ENCODE measurements at places on chromosomes 1 and 21.

DNA sequence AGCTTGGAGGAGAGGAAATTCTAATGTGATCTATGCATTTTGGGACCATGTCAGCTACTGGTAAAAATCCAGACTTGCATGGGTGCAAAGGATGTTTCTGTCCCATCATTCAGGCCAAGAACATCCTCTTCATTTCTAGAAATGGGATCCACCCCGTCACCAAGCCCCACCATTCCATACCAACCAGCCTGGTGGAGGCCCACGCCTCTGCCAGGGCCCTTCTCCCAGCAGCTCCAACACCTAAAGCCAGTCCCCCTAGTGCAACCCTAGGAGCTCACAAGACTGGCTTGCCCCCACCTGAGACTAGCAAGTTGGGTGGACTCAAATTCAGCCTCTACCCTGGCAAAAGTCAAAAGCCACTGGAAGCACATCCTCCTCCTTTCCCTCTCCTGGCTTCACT, 1.9 kb downstream of the ARHGEF11 start:
- no peak for DNase-seq

GRCh38 chr1:215273838-215274516, 191.4 kb downstream of the KCNK2 start:
- DNase-seq: peak; percentile 85

DNA sequence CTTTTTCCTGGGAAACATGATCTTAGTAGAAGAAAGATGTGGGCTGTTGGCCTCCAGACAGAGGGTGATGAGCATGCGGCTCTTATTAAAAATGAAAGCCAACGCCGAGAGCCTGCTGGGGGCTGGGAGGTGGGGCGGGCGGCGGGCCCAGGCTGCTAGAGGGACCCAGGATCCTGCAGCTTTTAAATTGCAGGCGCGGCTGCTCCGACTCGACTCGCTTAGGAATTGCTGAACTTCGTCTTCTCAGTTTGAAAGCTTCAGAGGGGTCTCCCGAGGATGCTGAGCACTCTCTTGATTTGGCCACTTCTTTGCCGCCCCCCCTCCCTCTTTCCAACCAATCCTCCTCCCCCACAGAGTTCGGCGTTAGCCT, 1.2 kb downstream of the AGPAT3 start:
- DNase-seq: no peak

DNA sequence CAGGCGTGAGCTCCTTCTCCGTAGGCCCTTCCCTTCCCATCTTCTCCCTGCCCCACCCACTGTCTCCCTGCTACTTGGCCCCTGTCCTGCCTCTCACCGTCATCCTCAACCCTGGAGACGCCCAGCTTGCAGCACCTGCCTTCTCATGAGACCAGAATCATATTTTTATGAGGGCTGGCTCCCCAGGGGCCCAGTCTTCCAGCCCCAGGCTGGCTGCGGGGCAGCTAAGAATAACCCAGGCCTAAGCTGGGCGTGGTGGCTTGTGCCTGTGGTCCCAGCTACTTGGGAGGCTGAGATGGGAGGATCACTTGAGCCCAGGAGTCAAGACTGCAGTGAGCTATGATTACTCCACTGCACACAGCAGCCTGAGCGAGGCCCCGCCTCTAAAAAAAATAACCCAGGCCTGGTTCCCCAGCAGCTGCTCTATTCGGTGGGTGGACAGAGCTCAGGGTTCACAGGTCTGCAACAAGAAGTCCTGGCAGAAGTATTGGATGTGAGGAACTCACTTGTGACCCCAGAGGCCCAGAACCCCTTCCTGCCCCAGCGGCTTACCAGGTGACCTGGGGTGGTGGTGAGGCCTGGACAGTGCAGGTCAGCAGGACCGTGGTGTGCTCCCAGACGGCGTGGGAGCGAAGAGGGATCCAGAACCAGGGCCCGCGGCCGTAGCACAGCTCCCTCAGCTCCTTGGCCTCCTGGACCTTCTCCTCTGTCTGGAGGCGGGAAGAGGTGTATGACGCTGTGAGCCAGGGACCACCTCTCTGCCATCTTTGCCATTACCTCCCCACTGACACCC, 6.4 kb downstream of the MYOM3 start:
- DNase-seq: no peak

GRCh38 chr21:44884097-44884496, 10.6 kb upstream of the PTTG1IP start:
- DNase-seq: no peak

DNA sequence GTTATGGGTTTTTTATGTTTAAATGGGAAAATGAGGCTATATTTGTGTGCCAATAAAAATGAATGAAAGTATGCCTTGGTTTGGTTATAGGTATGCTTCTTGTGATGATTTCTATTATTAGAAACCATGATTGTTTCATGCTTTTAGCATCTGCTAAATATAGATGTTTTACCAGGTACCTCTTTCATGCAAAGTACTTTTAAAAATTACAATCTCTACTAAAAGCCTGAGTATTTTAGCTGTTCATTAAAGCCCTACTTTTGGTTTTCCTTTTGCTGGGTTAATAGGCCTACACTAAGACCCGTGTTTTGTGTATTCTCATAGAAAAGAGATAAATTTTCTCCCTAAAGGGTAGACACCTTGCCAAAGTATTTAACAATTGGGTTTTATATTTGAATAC, 32.0 kb downstream of the MTF2 start:
- no peak for DNase-seq

DNA sequence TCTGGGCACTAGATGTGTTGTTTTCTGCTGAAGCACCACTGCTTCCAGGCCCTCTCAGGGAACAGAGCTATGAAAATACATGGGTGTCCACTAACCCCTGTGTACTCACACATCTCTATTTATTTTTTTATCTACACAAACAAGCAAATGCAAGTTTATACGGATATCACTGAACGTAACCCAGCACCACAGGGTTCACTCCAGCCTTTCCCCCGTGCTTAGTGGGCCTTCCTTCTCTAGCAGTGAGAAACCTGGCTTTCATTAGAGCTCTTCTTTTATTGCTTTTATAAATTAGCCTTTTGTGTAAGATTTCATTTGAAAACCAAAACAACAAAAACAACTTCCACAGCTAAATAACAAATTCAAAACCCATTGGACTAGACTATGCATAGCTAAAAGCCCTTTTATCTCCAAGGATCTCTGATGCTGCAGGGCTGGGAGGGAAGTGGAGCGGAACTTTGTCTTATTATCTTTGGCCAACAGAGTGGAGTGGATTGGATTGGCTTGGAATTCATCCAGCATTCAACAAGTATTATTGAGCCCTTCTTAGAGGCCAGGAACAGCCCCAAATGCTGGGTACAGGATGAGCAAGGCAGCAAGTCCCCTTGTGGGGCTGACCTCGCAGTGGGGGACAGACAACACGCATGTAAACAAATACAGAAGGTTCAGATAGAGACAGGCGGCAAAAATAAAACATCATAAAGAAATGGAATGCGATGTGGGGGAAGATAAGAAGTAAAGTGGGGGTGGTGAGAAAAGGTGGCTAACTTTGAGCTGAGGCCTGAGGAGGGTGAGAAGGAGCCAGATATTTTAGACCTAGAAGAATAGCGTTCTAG, 371.8 kb upstream of the POU3F1 start:
- no peak for DNase-seq

- no peak for DNase-seq
Observed at GRCh38 chr1:179510038-179510437, 65.7 kb downstream of the NPHS2 start.

GRCh38 chr1:102627145-102627544, 481.2 kb downstream of the COL11A1 start:
- DNase-seq: no peak

DNA sequence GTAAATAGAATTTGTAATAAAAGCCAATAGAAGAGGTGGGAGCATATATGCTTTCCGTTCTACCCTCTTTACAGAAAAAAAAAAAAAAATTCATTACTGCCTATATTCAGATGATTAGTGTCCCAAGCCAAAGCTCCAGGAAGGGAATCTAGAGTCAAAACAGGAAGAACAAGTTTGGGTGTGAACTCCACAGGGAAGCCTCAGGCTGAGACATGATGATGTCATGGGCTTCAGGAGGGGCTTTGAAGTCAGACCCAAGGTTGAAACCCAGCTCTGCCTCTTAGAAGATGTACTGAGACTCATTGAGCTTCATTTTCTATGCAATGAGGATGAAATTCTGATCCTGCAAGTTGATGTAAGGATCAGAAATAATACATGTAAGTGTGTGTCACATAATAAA, 250.0 kb upstream of the ADGRL2 start:
- DNase-seq: no peak

GRCh38 chr1:206117151-206117948, at the start of gene AVPR1B:
Gene AVPR1B (minus strand): TSS chr1:206117388. CDS start chr1:206116890, 498 bp downstream.
- DNase-seq: peak; percentile 61

GRCh38 chr1:235401251-235401650, 34.0 kb downstream of the TBCE start:
- no peak for DNase-seq

- DNase-seq: no peak
Observed at GRCh38 chr1:88647749-88648415, 36.2 kb upstream of the PKN2 start.

- DNase-seq: no peak
Observed at GRCh38 chr1:228753786-228754360, 18.6 kb downstream of the RHOU start.

DNA sequence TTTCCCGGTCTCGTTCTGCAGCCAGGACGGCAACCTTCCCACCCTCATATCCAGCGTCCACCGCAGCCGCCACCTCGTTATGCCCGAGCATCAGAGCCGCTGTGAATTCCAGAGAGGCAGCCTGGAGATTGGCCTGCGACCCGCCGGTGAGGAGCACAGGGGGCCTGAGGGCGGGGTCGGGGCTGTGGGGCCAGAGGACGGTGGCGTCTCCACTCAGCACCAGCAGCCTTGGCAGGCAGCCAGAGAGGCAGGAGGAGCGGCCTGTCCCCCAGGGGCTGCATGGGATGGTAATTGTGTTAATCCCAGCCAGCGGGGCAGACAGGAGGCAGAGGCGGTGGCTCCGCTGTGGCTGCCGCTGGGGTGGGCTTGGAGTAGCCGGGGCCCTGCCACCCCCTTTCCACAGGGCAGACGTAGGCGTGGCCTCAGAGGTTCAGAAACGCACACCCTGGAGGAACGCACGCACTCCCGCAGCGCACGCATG, 12.1 kb downstream of the SAMD11 start:
- DNase-seq: no peak

GRCh38 chr21:32613436-32614043, 1.4 kb upstream of the CFAP298 start:
- DNase-seq: no peak

DNA sequence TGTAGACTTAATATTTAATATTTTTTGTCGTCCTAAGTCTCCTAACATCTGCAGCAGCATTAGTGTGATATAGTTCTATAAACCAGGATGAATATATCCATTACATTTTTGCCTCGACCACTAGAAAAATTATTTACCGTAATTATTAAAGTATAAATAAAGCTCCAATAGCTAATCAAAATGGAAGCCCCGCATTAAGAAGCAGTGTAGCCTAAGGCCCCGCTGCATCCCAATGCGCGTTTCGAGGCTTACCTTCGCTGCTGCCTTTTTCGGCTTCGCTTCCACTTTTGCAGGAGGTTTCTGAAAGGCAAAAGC, 891 bp downstream of the HMGN1 start:
- no peak for DNase-seq

DNA sequence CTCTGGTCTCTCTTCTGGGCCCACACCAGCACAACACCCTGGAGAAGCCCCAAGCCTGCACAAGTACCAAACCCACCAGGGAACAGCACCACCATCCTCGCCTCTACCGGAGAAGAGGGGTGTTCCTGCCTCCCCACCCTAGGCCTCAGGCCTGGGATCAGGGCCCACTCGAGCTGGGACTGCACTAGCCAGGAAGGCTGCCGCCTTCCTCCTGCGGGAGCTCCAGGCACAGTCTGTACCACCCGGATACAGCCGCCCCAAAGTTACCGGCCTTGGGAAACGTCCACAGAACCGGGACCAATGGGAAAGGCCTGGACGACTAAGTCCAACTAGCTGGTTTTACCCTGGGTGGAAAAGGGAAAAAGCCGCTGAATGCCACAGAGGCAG, 3.4 kb downstream of the TAL1 start:
- DNase-seq: no peak

DNA sequence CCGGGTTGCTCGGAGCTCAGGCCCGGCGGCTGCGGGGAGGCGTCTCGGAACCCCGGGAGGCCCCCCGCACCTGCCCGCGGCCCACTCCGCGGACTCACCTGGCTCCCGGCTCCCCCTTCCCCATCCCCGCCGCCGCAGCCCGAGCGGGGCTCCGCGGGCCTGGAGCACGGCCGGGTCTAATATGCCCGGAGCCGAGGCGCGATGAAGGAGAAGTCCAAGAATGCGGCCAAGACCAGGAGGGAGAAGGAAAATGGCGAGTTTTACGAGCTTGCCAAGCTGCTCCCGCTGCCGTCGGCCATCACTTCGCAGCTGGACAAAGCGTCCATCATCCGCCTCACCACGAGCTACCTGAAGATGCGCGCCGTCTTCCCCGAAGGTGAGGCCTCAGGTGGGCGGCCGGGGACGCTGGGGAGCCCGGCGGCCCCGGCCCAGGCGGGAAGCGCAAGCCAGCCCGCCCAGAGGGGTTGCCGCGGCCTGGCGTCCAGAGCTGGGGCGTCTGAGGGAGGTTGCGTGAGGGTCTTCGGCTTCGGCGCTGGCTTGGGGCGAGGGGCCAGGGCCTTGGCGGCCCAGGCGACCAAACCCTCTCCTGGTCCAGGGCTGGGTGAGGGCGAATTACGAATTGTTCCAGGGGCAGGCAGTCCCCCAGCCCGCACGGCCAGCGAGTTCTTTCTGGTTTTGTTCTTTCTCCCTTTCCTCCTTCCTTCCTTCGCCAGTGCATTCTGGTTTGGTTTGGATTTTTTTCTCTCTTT, 805 bp downstream of the SIM2 start:
- DNase-seq: peak; percentile 20

DNA sequence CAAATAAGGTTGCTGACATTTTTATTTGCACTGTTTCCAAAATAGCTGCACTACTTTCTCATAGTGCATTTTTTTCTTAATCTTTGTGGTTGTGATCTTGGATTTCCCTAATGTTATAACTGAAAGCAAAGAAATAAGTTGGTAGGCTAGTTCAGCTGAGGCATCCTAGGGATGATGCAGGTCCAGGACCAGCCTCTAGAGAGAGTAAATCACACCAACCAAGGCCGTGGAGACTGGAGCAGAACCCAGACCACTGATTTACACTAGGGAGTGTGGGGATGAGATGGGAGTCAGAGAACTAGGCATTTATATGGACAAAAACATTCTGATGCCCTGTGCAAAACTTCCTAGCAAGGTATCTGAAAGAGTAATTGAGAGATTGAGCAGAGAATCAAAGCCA, 104.5 kb downstream of the URB2 start:
- no peak for DNase-seq

Data from ACHN (cell line).